ENCODE measurements at places on chromosomes 13 and 19.

GRCh38 chr13:39536274-39536673 is 66.7 kb downstream of the LHFPL6 start:
- H3K4me3 ChIP-seq = no peak overlapping the region
- no peak overlapping the region for H3K27ac ChIP-seq
- no peaks in the 10 kb centered on the region for H3K27me3 ChIP-seq
- peaks cover 3% of the 10 kb centered on the region for H3K4me1 ChIP-seq

DNA sequence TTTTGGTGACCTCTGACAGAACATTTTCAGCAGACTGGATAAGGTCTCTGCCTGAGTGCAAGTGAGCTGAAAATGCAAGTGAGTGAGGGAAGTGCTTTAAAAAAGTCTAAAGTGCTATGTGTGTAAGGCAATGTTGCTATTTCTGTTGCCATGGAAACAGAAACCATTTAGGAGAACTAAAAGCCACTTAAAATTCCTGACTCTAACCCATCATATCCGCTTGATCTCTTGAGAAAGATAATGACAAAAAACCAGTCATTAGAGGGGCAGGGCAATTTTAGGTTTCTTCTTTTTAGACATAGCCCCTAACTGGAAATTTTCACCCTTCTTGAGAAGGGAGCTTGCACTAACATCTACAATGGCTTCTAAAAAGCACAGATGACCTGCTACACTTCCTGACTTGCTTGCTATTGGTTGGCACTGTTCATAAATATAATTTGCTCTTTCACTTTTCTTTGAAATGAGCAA is at the start of gene CYSLTR2:
Gene CYSLTR2 (plus strand): TSS at position 458 of the 468 bp plus-strand sequence. CDS start 52,889 bp downstream, outside the sequence.
- no peaks in the 10 kb centered on the region for H3K36me3 ChIP-seq
- H3K27ac ChIP-seq = no peak within 1 kb of the TSS
- no peaks in the 10 kb centered on the region for H3K4me1 ChIP-seq
- H3K4me3 ChIP-seq = no peak within 1 kb of the TSS

- no peaks in the 10 kb centered on the region for H3K27me3 ChIP-seq
- H3K27ac ChIP-seq = no peak overlapping the region
- DNase-seq = no peak
- H3K4me1 ChIP-seq = no peaks in the 10 kb centered on the region
- H3K36me3 ChIP-seq = no peaks in the 10 kb centered on the region
- H3K4me3 ChIP-seq = no peak overlapping the region
These were observed 134.1 kb downstream of the LACC1 start for GRCh38 chr13:44013758-44014291.

DNA sequence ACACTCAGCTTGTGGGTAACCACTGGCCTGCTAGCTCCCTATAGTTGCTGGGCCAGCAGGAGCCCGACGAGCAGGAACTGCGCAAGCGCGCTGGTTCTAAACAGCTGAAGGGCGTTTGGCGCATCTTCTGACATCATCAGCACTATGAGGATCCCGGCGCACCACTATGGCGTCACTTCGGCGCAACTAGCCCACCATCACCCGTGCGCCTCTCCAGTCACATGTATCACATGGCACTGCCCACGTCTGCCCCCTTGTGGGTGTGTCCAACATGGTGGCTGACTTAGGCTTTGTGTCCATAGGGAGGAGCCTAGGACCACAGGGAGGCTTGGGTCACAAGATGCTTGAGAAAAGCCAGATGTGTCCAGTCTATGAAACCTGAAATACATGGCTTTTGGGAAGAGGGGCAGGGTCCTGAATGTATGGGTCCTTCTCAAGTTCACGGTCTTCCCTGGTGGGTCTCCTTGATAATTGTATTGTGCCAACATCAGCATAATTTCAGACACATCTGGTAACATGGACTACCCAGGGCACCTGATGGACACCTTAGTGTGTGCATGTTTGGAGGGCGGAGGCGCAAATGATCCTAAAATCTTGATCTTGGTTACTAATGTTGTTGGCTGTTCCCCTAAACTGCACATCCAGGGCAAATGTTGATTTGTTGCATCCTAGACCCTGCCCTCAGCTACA is 18.0 kb downstream of the KLK4 start:
- H3K27me3 ChIP-seq = no peaks in the 10 kb centered on the region
- DNase-seq = no peak
- no peaks in the 10 kb centered on the region for H3K4me1 ChIP-seq
- no peak overlapping the region for H3K4me3 ChIP-seq

- H3K4me1 ChIP-seq = no peaks in the 10 kb centered on the region
- DNase-seq = no peak
- no peak overlapping the region for H3K4me3 ChIP-seq
- H3K27ac ChIP-seq = no peak overlapping the region
- no peaks in the 10 kb centered on the region for H3K27me3 ChIP-seq
These were observed 239.7 kb upstream of the MAB21L1 start for GRCh38 chr13:35716186-35716585.

DNA sequence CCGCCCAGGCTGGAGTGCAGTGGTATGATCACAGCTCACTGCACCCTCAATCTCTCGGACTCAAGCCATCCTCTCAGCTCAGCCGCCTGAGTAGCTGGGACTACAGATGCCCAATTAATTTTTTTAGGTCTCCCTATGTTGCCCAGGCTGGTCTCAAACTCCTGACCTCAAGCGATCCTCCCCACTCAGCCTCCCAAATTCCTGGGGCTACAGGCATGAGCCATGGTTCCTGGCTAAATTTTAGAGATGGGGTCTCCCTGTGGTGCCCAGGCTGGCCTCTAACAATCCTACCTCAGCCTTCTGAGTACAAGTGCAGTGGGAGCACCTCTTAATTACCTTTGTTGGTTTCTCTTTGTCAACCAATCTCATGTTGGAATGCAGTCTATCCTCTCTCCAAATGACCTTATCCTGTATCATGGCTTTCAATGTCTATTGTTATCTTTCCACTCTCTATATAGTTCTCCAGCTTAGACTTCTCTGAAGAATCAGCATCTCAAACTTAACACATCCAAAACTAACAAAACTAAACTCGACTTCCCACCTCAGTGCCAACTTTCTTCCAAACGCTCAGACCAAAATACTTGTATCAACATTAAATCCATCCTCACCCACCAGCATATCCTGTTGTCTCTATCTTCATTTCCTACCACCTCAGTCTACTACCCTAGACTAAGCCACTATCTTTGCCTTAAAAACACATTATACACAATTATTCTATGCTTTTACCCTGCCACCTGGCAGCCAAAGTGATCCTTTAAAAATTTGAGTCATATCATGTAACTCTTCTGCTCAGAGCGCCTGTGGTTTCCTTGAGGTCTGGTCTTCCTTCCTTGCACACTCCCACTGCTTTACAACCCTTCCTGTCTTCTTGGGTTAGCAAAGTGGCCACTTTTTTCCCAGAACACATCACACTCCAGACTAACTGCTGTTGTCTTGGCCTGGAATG is 6.7 kb downstream of the TPT1 start:
- no peak overlapping the region for H3K27ac ChIP-seq
- H3K4me1 ChIP-seq = peaks cover 5% of the 10 kb centered on the region
- no peak overlapping the region for H3K4me3 ChIP-seq
- no peaks in the 10 kb centered on the region for H3K36me3 ChIP-seq

- no peak overlapping the region for H3K4me3 ChIP-seq
- peaks cover 21% of the 10 kb centered on the region for H3K4me1 ChIP-seq
- DNase-seq = no peak
- H3K36me3 ChIP-seq = no peaks in the 10 kb centered on the region
- H3K27me3 ChIP-seq = no peaks in the 10 kb centered on the region
These were observed 24.2 kb downstream of the RANBP3 start for GRCh38 chr19:5953680-5954213.

GRCh38 chr19:46461537-46461936 is 9.8 kb downstream of the PNMA8A start:
- no peak overlapping the region for H3K27ac ChIP-seq
- H3K4me3 ChIP-seq = no peak overlapping the region
- H3K36me3 ChIP-seq = no peaks in the 10 kb centered on the region
- no peaks in the 10 kb centered on the region for H3K4me1 ChIP-seq
- H3K27me3 ChIP-seq = no peaks in the 10 kb centered on the region

DNA sequence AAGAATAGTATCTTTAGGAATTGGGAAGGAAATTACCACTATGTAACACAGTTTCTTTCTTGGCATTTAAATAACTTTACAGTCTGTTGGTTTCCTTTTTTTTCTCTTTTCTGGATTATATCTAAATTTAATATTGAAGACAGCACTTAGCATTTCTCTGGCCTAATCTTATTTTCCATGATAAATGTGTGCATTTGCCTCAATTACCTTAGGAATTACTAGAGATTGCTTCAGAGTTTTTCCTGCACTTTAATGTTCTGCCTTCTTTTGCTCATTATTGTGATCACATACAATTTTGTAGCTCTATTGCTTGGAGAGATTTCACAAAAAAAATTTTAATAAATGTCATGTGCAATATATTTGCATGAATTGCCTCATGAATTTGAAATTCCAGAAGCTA is 25.1 kb downstream of the DCT start:
- H3K27me3 ChIP-seq = no peaks in the 10 kb centered on the region
- DNase-seq = no peak
- no peaks in the 10 kb centered on the region for H3K4me1 ChIP-seq
- H3K27ac ChIP-seq = no peak overlapping the region
- no peaks in the 10 kb centered on the region for H3K36me3 ChIP-seq
- H3K4me3 ChIP-seq = no peak overlapping the region

- no peaks in the 10 kb centered on the region for H3K27me3 ChIP-seq
- H3K4me1 ChIP-seq = peaks cover 17% of the 10 kb centered on the region
- H3K36me3 ChIP-seq = no peaks in the 10 kb centered on the region
- H3K27ac ChIP-seq = no peak overlapping the region
- H3K4me3 ChIP-seq = no peak overlapping the region
These were observed 17.0 kb downstream of the KANK2 start for GRCh38 chr19:11180346-11180745.

GRCh38 chr19:28497887-28498286 is 715.1 kb downstream of the UQCRFS1 start:
- no peaks in the 10 kb centered on the region for H3K27me3 ChIP-seq
- H3K4me1 ChIP-seq = no peaks in the 10 kb centered on the region
- H3K36me3 ChIP-seq = no peaks in the 10 kb centered on the region
- no peak for DNase-seq
- H3K4me3 ChIP-seq = no peak overlapping the region
- H3K27ac ChIP-seq = no peak overlapping the region

GRCh38 chr13:102089177-102089576 is 312.7 kb downstream of the FGF14 start:
- DNase-seq = no peak
- H3K4me1 ChIP-seq = no peaks in the 10 kb centered on the region
- no peak overlapping the region for H3K4me3 ChIP-seq
- no peak overlapping the region for H3K27ac ChIP-seq

- peak; percentile 76 for DNase-seq
- no peak overlapping the region for H3K4me3 ChIP-seq
- H3K4me1 ChIP-seq = peaks cover 14% of the 10 kb centered on the region
- no peaks in the 10 kb centered on the region for H3K27me3 ChIP-seq
- H3K27ac ChIP-seq = no peak overlapping the region
- no peaks in the 10 kb centered on the region for H3K36me3 ChIP-seq
These were observed 2.1 kb downstream of the CILP2 start for GRCh38 chr19:19540064-19540714.

DNA sequence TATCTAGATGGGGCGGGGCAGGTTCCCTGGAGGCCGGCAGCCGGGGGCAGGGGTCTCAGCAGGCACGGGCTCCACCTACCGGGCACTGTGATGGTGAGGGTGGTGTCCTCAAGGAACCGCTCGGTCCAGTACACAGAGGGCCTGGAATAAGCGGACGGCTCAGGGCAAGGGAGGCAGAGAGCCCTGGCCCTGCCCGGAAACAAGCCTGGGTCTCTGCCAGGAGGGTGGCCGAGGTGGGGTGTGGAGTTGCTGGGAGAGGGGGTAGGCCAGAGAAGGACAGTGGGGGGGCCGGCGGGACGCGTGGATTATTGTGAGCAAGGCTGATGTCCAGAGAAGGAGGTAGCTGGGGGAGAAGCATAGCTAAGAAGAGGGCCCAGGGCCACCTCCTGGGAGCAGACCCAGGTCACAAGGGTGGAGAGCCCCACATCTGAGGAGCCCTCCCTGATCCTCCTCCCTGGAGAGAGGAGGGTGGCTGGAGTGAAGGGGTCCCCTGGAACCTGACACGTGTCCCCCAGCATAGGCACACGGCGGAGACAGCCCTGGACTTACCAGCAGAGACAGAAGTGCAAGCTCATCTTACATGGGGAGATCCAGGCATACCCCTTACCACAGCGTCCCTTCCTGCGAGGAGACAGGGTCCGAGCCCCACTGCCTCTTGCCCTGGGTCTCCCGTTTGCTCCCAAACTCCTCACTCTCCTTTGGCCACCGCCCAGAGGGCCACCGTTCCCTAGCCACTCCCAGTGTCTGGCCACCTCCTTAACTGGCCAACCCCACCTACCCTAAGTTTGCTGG is 29.0 kb upstream of the MIER2 start:
- DNase-seq = no peak
- H3K4me1 ChIP-seq = peaks cover 2% of the 10 kb centered on the region
- no peak overlapping the region for H3K27ac ChIP-seq
- H3K27me3 ChIP-seq = no peaks in the 10 kb centered on the region

GRCh38 chr13:101058841-101059240 is 357.5 kb downstream of the NALCN start:
- H3K36me3 ChIP-seq = no peaks in the 10 kb centered on the region
- no peak overlapping the region for H3K27ac ChIP-seq
- H3K4me1 ChIP-seq = no peaks in the 10 kb centered on the region
- DNase-seq = no peak
- H3K27me3 ChIP-seq = no peaks in the 10 kb centered on the region
- no peak overlapping the region for H3K4me3 ChIP-seq

DNA sequence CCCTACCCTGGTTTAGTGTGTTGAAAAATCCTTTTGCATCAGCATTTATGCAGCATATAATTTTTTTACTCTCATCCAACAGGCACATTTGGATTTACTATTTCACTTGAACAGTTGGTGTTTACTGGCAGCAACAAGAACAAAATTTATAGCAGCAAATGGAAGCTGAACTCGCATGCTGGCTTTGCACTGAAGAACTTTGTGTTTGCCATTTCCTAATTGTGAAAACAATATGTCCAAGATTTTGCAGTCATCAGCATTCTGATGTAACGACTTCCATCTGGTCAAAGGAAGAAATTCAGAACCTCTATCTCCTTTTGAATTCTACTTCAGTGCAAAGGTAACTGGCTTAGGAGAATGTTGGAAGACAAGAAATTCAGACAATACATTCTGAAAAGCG is 131.0 kb downstream of the DLEU7 start:
- DNase-seq = no peak
- no peak overlapping the region for H3K4me3 ChIP-seq
- no peak overlapping the region for H3K27ac ChIP-seq
- H3K4me1 ChIP-seq = peaks cover 6% of the 10 kb centered on the region
- H3K36me3 ChIP-seq = no peaks in the 10 kb centered on the region
- no peaks in the 10 kb centered on the region for H3K27me3 ChIP-seq

DNA sequence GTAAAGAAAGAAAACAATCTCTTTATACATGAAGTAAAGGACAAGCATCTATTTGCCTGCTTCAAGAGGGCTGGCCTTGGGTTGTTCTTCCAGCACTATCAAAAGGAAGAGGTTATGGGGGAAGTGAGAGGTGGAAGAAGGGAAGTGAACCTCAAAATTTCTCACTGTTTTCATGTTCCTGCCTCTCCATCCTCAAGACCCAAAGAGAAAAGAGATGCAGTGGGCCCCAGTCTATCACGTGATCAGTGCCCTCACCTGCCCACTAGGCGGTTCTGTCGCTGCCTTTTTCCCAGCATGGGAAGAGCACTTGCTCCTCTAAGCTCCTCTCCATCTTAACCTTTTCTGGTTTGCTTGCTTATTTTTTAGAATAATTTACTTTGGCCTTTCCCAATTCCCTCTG is 6.2 kb upstream of the USP12 start:
- DNase-seq = no peak
- no peak overlapping the region for H3K4me3 ChIP-seq
- no peaks in the 10 kb centered on the region for H3K36me3 ChIP-seq
- no peak overlapping the region for H3K27ac ChIP-seq
- no peaks in the 10 kb centered on the region for H3K4me1 ChIP-seq
- H3K27me3 ChIP-seq = no peaks in the 10 kb centered on the region

GRCh38 chr13:78247362-78247761 is 328.7 kb upstream of the EDNRB start:
- no peak overlapping the region for H3K4me3 ChIP-seq
- H3K27ac ChIP-seq = no peak overlapping the region
- H3K36me3 ChIP-seq = no peaks in the 10 kb centered on the region
- no peaks in the 10 kb centered on the region for H3K4me1 ChIP-seq
